ENCODE measurements at places on chromosomes 4 and X.
A peak's percentile ranks its signal among the peaks of the same experiment; 100 is the strongest.

DNA sequence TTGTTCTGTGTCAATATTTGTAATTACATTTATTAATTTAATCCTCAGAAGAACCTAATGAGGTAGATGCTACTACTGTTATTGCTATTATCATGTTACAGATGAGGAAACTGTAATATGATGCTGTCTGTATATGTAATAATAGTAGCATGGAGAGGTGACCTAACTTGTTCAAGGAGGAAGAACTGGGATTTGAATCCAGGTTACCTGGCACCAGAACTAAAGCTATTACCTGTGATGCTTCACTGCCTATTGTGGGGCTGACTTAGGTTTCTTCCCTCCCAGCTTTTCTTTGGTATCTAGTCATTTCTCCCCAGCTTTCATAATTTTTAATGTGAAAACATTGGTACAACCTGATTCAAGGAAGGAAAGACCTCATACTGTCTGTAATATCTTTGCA lies 43.6 kb downstream of the RAPGEF2 start:
- DNase-seq, result no peak

DNA sequence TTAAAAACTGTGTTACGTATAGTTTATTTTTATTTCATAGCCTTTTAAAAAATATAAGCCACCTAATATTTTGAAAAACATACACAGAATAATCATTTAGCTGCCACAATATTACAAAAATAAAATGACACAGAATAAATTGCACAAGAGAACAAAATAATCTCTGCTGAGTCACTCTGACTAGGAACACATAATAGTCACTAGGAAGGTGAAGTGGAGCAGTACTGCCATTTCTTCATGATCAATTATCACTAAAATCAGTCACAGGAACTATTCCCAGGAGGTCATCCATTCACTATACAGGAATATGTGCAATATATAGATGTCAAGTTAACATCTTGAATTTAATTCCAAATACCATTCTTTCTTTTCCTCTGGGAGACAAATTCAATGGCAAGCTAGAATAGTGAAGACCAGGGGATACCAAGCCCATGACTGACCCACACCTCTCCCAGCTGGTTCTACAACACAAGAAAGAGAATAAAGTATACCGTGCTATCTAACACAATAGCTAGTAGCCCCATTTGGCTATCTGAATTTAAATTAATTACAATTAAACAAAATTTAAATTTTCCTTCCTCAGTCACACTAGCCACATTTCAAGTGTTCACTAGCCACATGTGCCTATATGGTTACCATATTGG lies 5.9 kb downstream of the SMIM43 start:
- DNase-seq, result no peak

- no peak for DNase-seq
These were observed 504.6 kb downstream of the IQCM start for GRCh38 chr4:149311076-149311475.

DNA sequence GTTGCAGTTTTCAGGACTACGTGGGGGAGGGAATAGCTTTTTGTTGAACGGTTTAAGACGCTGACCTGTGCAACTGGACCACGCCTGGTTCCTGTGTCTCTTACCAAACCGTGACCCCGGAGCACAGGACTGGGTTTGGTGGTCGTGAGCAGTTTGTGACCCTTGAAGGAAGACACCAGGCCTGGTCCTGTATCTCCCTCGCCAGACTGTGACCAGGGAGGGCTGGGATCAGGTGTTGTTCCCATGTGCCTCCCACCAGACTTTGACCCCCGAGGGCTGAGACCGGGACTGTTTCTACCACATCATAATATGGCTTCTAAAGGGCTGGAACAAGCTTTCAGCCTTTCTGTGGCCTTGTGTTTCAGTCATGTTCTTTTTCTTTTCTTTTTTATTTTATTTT lies 683 bp downstream of the EBP start:
- DNase-seq, result no peak

DNA sequence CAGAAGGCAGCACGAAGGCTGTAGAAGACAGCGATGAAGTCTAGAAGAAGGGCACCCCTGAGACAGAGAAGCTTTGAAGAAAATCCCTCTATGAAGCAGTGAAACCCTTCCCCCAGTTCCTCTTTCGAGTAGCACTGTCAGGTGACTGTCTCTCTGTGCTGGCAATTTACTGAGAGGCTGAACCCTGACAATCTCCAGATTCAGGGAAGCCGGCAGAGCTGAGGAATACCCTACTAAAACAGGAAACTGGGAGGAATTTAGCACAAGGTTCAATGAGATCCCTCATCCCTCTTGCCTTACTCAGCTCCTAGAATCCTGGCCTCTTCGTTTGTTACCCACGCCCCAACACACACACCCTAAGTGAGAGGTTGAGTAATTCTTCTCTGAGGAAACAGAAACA lies 239.7 kb upstream of the NOCT start:
- DNase-seq, result no peak

GRCh38 chrX:30364229-30364628 lies 55.0 kb upstream of the NR0B1 start:
- DNase-seq, result no peak

DNA sequence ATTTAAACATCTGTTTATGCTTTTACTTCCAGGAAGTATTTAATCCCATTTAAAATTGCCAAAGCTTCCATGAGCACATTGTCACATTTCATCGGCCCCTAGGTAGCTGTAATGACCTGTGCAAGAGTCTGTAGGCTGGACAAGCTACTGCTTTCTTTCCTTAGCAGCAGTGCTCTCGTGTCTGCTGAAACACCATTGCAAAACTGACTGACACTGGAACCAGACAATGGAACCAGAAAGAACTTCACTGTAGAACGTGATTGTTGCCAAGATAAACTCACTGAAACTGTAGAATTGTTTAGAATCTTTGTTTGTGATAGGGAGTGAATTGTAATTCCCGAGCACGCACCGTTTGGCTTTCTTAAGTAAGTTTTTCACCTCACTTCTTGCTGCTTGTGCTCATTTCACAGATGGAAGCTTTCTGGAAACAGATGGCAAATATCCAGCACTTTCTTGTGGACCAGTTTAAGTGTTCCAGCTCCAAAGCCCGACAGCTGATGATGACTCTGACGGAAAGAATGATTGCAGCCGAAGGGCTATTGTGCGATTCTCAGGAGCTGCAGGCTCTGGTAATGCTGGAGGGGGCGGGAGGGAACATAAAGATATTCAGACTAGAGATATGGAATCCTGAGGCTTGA lies 36.9 kb downstream of the EVC start:
- DNase-seq, result no peak

DNA sequence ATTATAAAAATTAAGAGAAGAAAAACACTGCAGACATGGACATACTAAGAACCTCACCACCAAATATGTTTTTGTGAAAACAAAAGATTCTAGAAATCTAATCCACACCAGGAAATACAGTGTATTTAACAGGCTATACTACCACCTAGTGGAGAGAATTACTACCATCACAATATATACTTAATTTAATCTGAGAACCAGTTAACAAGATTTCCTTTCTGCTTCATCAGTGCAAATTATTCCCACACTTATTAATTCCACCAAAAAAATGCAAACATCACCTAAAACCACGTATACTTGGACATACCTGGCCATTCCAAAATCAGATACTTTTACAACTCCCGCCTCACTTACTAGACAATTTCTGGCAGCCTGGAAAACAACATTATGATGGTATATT lies 7.0 kb upstream of the TXK start:
- no peak for DNase-seq

GRCh38 chrX:100194082-100194775 lies 215.8 kb downstream of the PCDH19 start:
- DNase-seq, result no peak

DNA sequence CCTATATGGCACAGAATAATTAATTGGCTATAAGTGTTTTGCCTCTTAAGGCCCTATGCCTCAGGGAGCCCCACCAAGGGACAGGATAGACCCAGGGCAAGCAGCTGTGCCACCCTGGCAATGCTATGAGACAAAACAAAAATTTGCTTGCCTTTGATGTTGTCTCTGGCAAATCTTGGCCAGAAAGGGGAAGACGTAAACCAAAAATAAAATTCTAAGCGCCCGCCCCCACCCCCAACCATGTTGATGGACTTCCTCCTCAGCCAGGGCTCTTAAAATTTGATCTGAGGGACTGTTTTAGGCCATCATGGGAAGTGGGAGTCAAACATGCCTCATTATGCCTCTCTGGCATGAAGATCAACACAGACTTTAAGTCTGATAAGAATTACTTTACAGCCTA lies 130.5 kb upstream of the APOOL start:
- DNase-seq, result no peak

- no peak for DNase-seq
These were observed 515.8 kb upstream of the EPHA5 start for GRCh38 chr4:66186095-66186494.

GRCh38 chr4:149896432-149896831 lies 80.8 kb upstream of the IQCM start:
- no peak for DNase-seq

- DNase-seq, result no peak
These were observed 71.2 kb downstream of the GAB1 start for GRCh38 chr4:143407888-143408287.

GRCh38 chrX:17036171-17036961 lies 89.9 kb downstream of the REPS2 start:
- no peak for DNase-seq

DNA sequence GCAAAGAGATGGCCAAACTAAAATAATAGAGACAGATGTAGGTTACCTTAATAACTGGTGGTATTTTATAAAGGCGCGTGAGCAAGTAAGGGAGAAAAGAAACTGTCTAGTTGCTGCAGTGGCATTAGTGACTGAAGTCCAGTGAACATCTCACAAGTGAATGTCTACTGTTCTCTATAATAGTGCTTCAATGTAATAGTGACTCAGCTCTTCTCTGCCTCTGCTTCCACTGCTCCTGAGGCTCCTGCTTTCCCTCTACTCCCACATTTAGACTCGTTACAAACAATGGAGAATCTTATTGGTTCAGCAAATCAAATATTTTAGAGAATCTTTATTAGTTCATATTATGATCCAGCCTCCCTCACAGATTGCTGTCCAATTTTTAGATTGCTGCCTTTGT lies 779.1 kb upstream of the HTR2C start:
- no peak for DNase-seq

GRCh38 chrX:2325076-2325784 lies 175.5 kb downstream of the DHRSX start:
- peak; percentile 7 for DNase-seq

- DNase-seq, result no peak
These were observed 9.1 kb upstream of the MAGED4B start for GRCh38 chrX:52078131-52078530.

- no peak for DNase-seq
These were observed 62.4 kb upstream of the GABRQ start for GRCh38 chrX:152575331-152575730.

GRCh38 chrX:65674204-65674893 lies 6.9 kb downstream of the MSN start:
- DNase-seq, result peak; percentile 37

DNA sequence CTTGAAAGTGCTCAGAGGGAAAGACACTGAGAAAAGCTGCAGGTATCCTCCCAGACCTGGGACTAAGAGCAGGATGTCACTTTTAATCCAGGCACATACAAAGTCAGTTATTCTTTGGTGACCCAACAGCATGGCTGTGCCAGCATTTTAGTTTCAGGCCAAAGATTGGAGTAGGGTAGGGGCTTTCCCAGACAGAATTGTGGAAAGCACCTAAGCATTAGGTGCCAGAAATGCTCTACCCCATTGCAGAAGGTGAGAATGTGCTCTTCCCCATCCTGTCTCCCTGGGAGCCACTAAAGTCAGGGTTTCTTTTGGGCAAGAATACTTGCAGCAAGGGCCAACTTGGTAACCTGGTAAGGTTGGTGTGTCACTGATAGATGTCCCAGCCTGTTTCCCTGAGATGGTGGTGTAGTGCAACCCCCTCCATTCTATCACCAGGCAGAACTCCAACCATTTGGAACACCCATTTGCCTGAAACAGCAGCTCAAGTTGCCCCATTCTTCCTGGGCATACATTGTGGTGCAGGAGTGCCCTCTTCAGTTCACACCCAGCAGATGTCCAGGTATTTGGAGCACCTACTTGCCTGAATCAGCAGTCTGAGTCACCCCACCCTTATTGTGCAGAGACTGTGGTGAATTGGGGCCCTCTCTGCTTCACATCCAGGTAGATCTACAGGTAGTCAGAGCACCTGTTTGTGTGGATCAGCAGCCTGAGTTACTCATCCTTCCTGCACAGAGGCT lies 183.5 kb downstream of the ZC4H2 start:
- no peak for DNase-seq

- DNase-seq, result no peak
These were observed 277.5 kb downstream of the IL15 start for GRCh38 chr4:141913928-141914327.

DNA sequence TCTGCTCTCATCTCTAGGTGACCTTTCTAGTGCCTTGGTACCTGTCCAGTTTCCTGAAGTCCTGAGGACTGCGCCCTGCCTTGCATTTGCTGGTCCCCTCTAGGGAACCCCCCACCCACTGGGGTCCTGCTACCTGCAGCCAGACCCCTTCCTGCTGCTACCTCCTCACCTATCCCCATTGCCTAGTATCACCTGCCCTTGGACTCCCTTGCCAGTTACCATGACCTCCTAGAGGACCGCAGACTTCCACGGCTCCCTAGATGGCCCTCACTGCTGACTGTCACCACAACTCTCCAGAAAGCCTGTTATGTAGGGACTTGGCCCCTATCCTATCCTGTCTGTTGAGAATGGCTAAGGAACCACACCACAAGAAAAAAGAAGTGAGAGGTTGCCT lies 166.6 kb downstream of the EFNB1 start:
- DNase-seq, result no peak

- no peak for DNase-seq
These were observed 49.4 kb upstream of the RELL1 start for GRCh38 chr4:37735578-37735977.

DNA sequence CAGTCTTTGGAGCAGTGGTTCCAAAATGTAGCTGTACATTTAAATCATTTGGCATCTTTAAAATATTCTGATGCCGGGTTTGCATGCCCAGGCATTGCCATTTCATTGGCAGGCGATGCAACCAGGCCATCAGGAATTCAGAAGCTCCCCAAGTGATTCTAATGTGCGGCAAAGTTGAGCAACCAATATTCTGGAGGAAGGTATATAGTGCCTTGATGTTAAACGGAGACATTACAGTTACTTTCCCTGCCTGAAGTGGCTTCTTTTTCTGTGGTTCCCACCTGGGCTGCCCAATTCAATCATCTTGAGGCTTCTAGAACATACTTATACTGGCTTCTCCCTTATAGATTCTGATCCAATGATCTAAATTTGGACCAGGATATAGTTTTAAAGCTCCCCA lies 68.7 kb upstream of the PGM2 start:
- DNase-seq, result no peak

All from activated CD4-positive, alpha-beta T cell treated with anti-CD3 and anti-CD28 coated beads, Interleukin-2, amount 10 ng/mL, durations not matched to agents 7 days and 5 days (primary cell).